ENCODE measurements at places on chromosomes 4 and X. TPM values are rescaled to one million over a fixed set of nuclear protein-coding genes. Genes with fewer than 3 reads are reported as not detected.

GRCh38 chr4:38917481-38918025 lies 49.9 kb downstream of the FAM114A1 start:
- DNase-seq, result no peak

GRCh38 chrX:111164728-111165127 lies 68.7 kb downstream of the PAK3 start:
- DNase-seq, result no peak

DNA sequence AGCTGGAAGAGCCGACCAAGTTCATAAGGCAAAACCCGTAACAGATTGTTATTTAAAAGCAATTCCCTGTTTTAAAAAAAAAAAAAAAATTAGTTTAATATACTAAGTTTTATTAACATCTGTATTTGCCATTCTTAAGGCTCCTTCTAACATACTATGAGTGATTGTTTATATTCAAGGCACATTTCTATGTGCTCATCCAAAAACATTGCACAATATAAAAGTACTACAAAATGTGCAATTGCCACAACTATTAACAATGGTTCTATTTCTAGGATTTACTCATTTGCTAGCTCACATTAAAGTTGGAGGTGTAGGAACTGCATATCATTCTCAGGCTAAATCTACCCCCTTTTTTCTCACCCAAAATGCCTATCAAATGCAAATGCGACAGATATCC lies 46.1 kb downstream of the CNOT6L start:
- DNase-seq, result no peak

Gene FAM47B
- not detected for total RNA-seq

DNA sequence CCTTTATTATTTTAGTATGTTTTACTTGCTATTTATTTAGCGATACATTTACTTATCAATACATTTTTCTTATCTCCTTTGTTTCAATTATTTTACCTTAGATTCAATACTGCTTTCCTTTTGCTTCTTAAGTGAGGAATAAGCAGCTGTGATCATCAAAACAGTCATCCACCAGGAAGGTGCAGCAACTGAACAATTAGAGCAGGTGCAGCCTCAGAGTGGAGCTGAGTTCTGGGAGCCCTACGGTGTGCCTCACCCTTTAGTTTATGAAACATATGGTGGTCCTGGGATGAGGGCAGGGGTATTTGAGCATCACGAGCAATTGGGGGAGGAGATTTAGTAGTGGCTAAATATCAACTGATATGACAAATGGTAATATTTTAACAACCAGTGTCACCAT lies 111.0 kb downstream of the FRYL start:
- no peak for DNase-seq

DNA sequence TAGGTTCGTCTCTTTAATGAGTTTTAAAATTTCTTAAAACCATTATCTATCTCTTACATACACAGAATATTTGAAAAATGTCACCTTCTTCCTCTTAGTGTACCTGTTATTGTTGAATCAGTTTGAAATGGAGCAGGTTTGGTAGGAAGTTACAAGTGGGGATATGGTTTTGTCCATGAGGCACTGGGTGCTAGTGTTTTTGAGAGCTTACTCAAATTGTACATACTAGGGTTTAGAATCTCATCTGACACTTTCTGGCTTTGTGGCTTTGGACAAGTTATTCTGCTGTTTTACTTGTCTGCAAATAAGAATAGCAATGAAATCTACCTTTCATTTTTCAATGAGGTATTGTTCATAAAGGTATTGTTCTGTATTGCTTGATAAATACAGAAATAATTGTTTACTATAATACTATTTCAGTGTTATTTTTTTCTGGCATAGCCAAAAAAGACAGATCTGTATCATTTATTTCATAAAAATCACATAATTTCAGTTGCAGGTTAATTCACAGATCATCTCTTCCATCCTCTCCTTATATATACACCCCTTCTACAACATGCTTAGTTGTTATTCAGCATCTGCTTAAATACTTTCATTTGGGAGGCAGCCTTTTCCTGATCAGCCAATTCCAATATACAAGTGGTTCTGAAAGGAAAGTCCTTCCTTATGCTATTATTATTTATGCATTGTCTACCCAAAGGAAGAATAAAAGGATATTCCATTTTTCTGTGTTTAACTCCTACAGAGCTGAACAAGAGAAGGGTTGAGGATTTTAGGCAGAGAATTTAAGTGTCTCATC lies 13.3 kb downstream of the NCAPG start:
- DNase-seq, result no peak

DNA sequence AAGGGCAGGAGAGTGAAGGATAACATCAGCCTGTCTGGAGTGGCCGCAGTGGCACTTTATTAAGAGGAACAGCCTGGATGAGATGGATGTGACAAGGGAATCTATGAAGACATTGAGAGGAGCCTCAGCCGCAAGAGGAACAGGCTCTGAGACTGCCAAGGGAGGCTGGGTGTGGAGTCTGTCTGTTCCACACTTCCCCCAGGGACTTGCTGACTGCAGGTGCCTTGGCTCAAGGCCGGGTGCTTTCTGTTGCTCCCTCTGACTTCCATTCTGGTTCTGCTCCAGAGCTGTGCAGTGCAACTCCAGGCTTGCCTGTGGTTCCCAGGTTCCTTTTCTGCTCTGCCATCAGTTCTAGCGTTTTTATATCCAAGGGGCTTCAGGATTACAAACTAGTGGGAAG lies 54.6 kb downstream of the FRMPD3 start:
- no peak for DNase-seq

DNA sequence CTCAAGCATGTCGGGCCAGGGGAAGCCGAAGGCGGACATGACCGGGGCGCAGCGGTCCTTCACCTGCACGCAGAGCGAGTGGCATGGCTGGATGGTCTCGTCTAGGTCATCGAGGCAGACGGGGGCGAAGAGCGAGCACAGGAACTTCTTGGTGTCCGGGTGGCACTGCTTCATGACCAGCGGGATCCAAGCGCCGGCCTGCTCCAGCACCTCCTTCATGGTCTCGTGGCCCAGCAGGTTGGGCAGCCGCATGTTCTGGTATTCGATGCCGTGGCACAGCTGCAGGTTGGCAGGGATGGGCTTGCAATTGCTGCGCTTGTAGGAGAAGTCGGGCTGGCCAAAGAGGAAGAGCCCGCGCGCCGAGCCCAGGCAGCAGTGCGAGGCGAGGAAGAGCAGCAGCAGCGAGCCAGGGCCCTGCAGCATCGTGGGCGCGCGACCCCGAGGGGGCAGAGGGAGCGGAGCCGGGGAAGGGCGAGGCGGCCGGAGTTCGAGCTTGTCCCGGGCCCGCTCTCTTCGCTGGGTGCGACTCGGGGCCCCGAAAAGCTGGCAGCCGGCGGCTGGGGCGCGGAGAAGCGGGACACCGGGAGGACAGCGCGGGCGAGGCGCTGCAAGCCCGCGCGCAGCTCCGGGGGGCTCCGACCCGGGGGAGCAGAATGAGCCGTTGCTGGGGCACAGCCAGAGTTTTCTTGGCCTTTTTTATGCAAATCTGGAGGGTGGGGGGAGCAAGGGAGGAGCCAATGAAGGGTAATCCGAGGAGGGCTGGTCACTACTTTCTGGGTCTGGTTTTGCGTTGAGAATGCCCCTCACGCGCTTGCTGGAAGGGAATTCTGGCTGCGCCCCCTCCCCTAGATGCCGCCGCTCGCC lies at the start of gene SFRP2:
SFRP2 (minus strand) TSS at position 671 of the 864 bp plus-strand sequence; CDS start at position 423, 248 bp downstream.
- no peak for DNase-seq

DNA sequence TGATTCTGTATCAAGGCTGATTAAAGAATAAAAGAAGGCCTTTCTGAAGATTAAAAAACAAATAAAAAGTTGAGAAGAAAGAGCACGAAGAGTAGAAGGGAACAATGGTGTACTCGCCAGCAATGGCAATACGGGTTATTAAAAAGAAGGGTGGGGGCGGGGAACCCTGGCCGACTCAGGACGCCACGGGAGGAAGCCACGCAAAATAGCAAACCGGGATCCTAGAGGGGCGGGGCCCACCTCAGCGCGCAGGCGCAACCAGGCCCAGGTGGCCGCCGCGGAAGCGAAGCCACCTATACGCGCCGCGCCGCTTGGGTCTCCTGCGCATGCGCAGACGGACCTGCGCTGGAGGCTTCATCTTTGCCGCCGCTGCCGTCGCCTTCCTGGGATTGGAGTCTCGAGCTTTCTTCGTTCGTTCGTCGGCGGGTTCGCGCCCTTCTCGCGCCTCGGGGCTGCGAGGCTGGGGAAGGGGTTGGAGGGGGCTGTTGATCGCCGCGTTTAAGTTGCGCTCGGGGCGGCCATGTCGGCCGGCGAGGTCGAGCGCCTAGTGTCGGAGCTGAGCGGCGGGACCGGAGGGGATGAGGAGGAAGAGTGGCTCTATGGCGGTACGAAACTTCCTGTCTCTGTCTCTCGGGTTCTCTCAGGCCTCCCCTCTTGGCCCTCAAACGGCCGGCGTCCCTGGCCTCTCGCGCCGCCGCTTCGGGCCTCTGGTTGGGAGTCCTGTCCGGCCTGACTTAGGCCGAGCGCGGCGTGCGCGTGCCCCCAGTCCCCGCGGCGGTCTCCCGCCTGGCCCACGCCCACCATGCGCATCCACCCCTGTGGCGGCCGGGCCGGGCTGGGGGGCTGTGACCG lies at the start of gene FIP1L1:
FIP1L1 (plus strand) TSS at position 323 of the 852 bp plus-strand sequence; CDS start at position 521, 198 bp downstream.
- peak; percentile 96 for DNase-seq

Gene KIF4A
- total RNA-seq, result 11.1 TPM
